ENCODE measurements at places on chromosomes 2 and 18. TPM values are rescaled to one million over a fixed set of nuclear protein-coding genes. Genes with fewer than 3 reads are reported as not detected.

The LIPG gene
- total RNA-seq, result 0.34 TPM

The LIMS4 gene
- 0.85 TPM for total RNA-seq

The FBXO15 gene
- 0.67 TPM for total RNA-seq

The SRD5A2 gene
- 0.06 TPM for total RNA-seq

The RND3 gene
- total RNA-seq, result 41.5 TPM

The VWA3B gene
- not detected for total RNA-seq

The GREB1L gene
- 3.8 TPM for total RNA-seq

The ATG4B gene
- total RNA-seq, result 50.0 TPM

The HAAO gene
- not detected for total RNA-seq

The C1QL2 gene
- total RNA-seq, result 0.48 TPM

The DOCK10 gene
- 37.1 TPM for total RNA-seq

The ANKRD62 gene
- not detected for total RNA-seq

The CKAP2L gene
- 12.3 TPM for total RNA-seq

The MROH2A gene
- total RNA-seq, result 0.12 TPM

The ARHGEF33 gene
- total RNA-seq, result 0.02 TPM

The FHL2 gene
- 59.1 TPM for total RNA-seq

The RIT2 gene
- not detected for total RNA-seq

The CCDC150 gene
- total RNA-seq, result 5.3 TPM

The ALPI gene
- not detected for total RNA-seq

The SERPINE2 gene
- total RNA-seq, result 145 TPM

The ARHGAP28 gene
- total RNA-seq, result not detected

The FKBP1B gene
- total RNA-seq, result 12.7 TPM

The TRIM43 gene
- total RNA-seq, result not detected

The SCN3A gene
- total RNA-seq, result not detected

The SCYGR4 gene
- total RNA-seq, result not detected

The THSD7B gene
- total RNA-seq, result not detected

The ID2 gene
- total RNA-seq, result 71.1 TPM

The GLB1L gene
- 6.9 TPM for total RNA-seq

The NYAP2 gene
- not detected for total RNA-seq

The BOK gene
- total RNA-seq, result 27.7 TPM

The UGT1A10 gene
- not detected for total RNA-seq

The CBLN2 gene
- 0.18 TPM for total RNA-seq

The GPR75 gene
- 2.3 TPM for total RNA-seq

The CYRIA gene
- total RNA-seq, result 0.30 TPM

The FAM228B gene
- total RNA-seq, result 2.2 TPM

The CAVIN2 gene
- total RNA-seq, result 72.9 TPM

The CHRNG gene
- total RNA-seq, result not detected

The ADD2 gene
- total RNA-seq, result 28.6 TPM

The ARL6IP6 gene
- total RNA-seq, result 22.6 TPM

The CDH2 gene
- 60.1 TPM for total RNA-seq

The GPR55 gene
- total RNA-seq, result not detected

The C2orf15 gene
- total RNA-seq, result 0.46 TPM

The TTLL4 gene
- 24.7 TPM for total RNA-seq

The MBD1 gene
- total RNA-seq, result 31.4 TPM

The METAP1D gene
- total RNA-seq, result 3.0 TPM

The PDCD1 gene
- 0.12 TPM for total RNA-seq

The SLC16A14 gene
- total RNA-seq, result 0.82 TPM

The KLHL14 gene
- not detected for total RNA-seq

The B3GNT7 gene
- 2.3 TPM for total RNA-seq

The TMEM200C gene
- not detected for total RNA-seq

The RAB17 gene
- 0.29 TPM for total RNA-seq

The ASB3 gene
- 12.7 TPM for total RNA-seq

The TTL gene
- 41.0 TPM for total RNA-seq

The TUBA3D gene
- 5.1 TPM for total RNA-seq

The CYP27A1 gene
- total RNA-seq, result 0.15 TPM
